ENCODE measurements at places on chromosomes 12 and 14.

GRCh38 chr14:93046705-93047050, 69.0 kb downstream of the ITPK1 start:
- DNase-seq, result no peak

GRCh38 chr14:77154421-77154820, 12.8 kb upstream of the ZDHHC22 start:
- no peak for DNase-seq

- no peak for DNase-seq
Measured at GRCh38 chr12:109844091-109844490, 10.9 kb upstream of the TRPV4 start.

DNA sequence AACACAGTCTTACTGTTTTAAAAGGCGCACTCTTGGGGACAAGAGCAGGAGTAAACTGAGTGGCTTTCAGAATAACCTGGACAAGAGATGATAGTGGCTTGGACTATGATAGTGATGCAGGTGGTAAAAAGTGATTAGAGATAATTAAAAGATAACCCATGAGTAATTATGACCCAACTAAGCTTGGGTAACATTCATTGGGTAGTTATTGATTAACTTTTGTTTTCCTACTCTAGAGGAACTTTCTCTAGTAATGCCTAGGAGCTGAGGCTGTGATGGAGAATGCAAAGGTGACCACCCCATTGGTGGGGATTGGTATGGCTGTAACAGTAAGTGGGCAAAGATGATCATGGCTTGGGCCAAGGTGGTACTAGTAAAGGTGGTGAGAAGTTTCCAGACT, 22.3 kb upstream of the FRS2 start:
- DNase-seq, result no peak

DNA sequence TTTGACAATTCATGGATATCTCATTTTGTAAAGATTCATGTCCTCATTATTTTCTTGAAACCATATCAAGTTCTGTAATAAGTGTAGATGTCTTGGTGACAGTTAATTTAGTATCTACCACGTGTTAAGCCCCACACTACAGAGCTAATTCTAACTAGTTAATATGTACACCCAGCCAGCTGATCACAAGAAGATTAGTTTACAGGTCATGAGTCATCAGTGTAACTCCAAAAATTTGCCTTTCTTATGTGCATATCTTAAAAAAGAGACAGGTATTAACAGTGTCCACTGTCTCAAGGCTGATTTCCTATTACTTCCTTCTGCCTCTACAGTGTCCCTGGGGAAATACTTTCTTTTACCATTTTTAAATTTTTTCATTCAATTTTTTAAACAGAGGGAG, 13.3 kb upstream of the YBX3 start:
- no peak for DNase-seq

GRCh38 chr14:68747393-68747792, 45.5 kb downstream of the ZFP36L1 start:
- no peak for DNase-seq

- no peak for DNase-seq
Measured at GRCh38 chr14:30600922-30601918, 20.9 kb upstream of the SCFD1 start.

DNA sequence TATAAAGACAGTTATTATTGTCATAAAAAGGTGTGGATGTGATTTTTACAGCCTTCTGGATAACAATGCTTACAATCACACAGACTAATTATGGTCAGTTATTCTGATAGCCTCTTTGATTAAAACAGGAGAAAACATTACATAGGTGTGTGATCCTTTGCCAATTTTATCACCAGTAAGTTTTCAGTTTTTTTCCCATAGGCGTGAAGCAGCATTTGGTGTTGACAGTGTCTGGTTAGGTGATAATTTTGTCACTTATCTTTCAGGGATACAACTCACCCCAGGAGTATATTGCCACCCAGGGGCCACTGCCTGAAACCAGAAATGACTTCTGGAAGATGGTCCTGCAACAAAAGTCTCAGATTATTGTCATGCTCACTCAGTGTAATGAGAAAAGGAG, 208.8 kb downstream of the EPS8 start:
- DNase-seq, result no peak

- no peak for DNase-seq
Measured at GRCh38 chr12:111953455-111953854, 59.5 kb downstream of the TMEM116 start.

DNA sequence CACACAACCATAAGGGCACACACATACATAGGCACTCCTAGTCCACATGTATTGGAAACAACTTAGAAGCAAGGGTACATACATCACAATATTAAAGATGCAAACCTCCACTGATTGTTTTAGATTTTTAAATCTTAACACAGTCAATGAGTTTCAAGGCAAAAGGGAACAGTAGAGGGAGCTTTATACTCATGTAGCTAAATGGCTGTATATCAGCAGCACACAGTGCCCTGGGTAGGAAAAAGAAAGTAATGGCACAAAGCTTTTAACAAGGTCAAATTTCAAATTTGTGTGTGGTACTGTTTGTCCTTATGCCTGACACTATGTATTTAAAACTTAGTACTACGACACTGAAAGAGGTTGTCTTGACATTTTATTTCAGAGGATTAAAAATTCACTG, 262.0 kb downstream of the MED13L start:
- DNase-seq, result no peak

- peak; percentile 4 for DNase-seq
Measured at GRCh38 chr12:126772171-126772864, 1494.7 kb upstream of the TMEM132C start.

- peak; percentile 65 for DNase-seq
Measured at GRCh38 chr12:49098035-49098451, 3.4 kb upstream of the DHH start.

DNA sequence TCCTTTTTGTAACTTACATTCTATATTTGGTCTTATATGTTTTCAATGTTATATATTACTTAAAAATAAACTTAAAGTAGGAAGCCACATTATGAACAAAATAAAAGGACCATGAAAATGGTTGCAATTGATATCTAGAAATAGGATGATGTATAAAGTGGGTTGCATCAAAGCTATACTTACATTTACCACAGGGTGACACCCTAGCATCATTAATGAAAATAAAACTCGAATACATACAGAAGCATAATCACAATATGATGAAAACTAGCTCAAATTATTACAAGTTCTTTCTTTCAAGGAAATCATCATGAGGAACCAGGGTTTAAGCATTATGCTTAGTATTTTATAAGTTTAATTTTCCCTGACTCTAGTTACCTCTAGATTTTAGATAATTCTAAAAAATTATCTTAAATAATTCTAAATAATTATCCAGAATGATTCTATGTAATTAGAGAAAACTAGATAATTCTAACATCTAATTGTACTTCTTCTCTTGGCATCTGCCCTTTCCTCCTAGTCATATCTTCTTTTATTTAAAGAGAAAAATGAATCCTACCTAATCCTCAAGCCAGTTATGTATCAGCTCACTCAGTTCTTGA, 31.2 kb downstream of the TAS2R7 start:
- DNase-seq, result no peak

- no peak for DNase-seq
Measured at GRCh38 chr12:52814710-52815155, 817 bp upstream of the KRT4 start.

- no peak for DNase-seq
Measured at GRCh38 chr12:81089412-81089811, 11.5 kb downstream of the ACSS3 start.

DNA sequence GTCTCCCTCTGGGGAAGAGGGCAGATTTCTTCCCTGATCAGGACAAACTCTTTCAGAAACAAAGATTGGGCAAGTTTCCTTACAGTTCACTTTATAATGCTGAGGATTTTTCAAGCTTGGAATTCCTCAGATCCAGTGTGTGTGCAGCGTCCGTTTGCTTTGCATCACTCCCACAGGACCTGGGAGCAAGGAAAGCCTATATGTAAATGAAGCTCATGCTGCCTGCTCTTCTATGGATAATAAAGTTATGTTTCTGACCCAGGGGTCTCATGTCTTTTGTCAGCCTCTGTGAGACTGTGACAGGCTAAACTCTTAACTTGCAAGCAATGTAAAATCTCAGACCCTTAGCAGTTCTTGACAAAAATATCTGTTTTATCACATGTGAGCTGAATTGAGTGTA, 41.6 kb downstream of the TRHDE start:
- no peak for DNase-seq

GRCh38 chr12:93714382-93714781, 37.2 kb downstream of the CRADD start:
- no peak for DNase-seq

DNA sequence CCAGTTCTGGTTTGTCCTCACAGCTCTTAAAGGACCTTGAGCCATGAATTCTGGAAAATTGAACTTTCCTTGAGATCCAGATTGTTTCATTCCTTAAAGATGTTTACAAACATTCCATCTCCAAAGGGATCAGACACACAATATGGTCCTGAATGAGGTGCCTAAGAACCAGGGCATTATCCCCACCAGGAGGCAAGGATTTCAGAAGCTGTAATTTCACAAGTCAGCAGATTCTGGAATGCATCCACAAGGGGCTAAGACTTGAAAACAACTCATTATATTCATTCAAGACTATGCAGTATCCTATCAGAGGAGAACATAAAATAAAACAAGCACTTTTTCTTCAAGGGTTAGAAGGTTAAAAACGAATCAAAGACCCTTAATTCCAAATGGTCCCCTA, 15.1 kb downstream of the KCNH5 start:
- DNase-seq, result no peak

DNA sequence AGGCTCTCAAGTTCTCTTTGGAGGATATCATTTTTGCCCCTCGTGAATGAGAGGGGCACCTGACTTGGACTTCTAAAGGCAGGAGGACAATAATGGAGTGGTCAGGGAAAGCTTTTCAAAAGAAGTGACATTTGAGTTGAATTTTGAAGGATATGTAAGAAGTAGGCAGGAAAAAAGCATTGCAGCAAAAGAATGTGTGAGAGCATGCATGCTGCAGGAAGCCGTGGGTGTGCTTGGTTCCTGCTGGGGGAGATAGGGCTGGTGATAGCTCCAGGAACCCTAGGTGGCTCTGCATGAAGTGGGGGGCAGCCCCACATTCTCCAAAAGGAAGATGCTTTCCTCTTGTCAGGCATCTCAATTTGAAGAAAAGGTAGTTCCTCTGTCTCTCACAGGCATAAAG, 23.1 kb downstream of the ACVR1B start:
- DNase-seq, result no peak

DNA sequence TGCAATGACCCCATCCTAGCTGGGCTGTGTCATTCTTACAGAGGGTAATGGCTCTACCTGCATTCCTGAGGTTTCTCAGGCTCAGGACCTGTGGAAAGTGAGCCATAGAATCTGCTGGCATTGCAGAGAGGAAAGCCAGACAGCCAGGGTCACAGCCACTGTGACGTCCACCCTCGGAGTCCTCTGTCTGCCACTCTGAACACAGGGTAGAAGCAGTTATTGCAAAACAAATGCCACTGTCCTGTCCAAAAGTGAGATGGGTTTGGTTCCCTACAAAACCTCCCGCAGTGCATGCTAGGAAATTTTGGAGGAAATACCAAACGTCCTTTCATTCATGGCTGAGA, 37.8 kb downstream of the TNFAIP2 start:
- no peak for DNase-seq

- DNase-seq, result no peak
Measured at GRCh38 chr12:115306380-115306779, 622.4 kb upstream of the TBX3 start.

DNA sequence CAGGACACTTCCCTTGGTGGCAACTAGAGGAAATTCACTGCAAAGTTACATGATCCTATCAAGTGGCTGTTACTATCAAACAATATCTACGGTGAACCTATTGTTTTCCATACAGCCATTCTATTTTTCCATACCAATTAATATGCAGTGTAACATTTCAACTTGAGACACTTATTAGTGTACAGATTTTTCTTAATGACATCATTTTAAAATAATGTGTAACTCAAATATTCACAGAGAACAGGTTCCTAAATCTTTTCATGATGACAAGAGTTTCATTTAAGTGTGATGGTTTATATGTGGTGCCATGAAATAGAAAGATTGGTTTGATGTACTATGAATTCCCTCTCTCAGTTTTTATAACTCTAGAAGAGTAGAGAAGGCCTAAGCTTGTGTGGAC, 291.2 kb upstream of the SOX5 start:
- no peak for DNase-seq

- no peak for DNase-seq
Measured at GRCh38 chr12:30286345-30286926, 409.2 kb downstream of the IPO8 start.

GRCh38 chr12:116982791-116983411, 72.2 kb downstream of the FBXW8 start:
- no peak for DNase-seq

- no peak for DNase-seq
Measured at GRCh38 chr12:123801573-123802178, 39.6 kb downstream of the DNAH10 start.

DNA sequence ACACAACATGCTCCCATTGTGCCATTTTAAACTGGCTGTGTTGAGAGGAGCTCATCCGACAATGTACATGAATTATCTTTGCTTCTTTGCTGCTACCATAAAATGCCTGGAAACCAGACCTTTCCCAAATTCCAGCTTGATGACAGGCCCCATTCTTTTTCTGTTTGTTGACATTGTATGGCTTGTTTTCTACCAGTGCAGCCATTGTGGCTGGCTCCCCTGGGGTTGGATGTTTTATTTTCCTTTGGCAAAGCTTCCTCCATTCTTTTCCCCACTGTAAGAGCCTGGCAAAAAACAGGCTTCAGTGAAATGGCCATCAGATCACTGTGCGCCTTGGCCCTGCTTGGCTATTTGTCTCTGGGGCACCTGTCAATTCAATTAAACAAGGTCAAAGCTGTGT, 532.5 kb downstream of the VRK1 start:
- no peak for DNase-seq

- peak; percentile 25 for DNase-seq
Measured at GRCh38 chr12:63420206-63420644, 248.1 kb downstream of the DPY19L2 start.

- DNase-seq, result no peak
Measured at GRCh38 chr14:74326369-74327152, 21.7 kb upstream of the VRTN start.

- DNase-seq, result no peak
Measured at GRCh38 chr12:90124289-90124688, 415.7 kb upstream of the ATP2B1 start.

- DNase-seq, result no peak
Measured at GRCh38 chr12:32072102-32072501, 34.5 kb upstream of the BICD1 start.

- DNase-seq, result no peak
Measured at GRCh38 chr12:85951823-85952222, 77.7 kb downstream of the NTS start.

DNA sequence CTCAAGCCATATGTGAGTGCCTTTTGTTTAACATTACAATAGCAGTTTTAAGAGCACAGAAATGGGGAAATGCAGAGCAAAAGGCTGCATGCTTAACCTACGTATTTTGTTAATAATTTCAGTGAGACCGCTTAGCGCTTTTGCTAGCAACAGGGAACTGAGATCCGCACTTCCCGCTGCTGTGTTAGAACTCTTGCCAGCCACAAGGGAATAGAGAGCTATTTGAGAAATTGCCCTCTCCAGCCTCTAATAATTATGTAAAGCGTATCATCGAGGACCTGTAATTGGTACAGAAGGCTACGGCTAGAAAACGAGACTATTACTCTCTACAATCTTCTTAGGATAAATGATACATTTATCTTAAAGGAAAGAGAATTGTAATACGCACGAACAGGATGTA, 205.2 kb upstream of the GRIP1 start:
- no peak for DNase-seq

GRCh38 chr14:92005019-92005418, 34.8 kb downstream of the TRIP11 start:
- no peak for DNase-seq

GRCh38 chr12:115623764-115624334, 653.6 kb downstream of the MED13L start:
- no peak for DNase-seq
